Endothelial cell (in vitro differentiated cells): ENCODE measurements at places on chromosomes 16 and 17. TPM values are rescaled to one million over a fixed set of nuclear protein-coding genes. Genes with fewer than 3 reads are reported as not detected.

MT1M gene
- not detected for total RNA-seq

SLC13A2 gene
- total RNA-seq, result not detected

- H3K36me3 ChIP-seq, result no peaks in the 10 kb centered on the region
- H3K27ac ChIP-seq, result no peak overlapping the region
- peaks cover 6% of the 10 kb centered on the region for H3K27me3 ChIP-seq
- peaks cover 16% of the 10 kb centered on the region for H3K4me1 ChIP-seq
- H3K4me3 ChIP-seq, result no peak overlapping the region
Observed at GRCh38 chr16:84841787-84842300, 22.1 kb downstream of the CRISPLD2 start.

NPW gene
- total RNA-seq, result 0.82 TPM

TP53TG3C gene
- total RNA-seq, result not detected

DNA sequence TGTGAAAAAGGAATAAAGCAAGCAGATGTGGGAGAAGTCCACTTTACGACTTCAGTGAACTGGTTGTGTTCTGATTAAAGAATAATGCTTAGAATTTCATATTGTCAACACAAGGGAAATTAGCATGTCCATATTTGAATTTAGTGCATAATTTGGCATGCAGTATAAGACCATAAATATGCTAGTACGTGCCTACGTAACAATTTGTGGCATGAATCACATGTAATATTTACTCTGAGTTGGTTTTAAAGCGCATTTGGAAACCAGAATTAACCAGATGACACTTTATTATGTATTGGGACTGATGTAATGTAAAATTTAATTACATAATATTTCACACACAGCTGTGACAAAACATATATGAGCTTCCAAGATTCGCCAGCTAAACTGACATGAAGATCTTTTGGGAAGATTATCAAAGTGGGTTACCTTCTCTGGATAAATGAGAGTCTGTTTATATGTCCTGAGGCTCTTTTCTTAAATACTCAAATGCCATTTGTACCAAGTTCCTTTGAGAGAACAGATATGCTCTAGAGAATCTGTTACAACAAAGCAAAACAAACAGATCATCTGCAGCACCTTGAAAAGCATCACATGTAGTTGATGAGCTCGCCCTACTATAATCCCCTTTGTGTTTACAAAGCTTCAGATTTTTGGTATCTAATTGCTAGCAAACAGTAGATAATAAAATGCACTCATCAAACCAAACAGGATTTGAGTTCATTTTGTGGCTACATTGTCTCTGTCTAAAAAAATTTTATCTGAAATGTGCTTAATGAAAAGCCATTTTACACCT, 1468.6 kb downstream of the CDH11 start:
- no peaks in the 10 kb centered on the region for H3K4me1 ChIP-seq
- no peak for DNase-seq
- no peak overlapping the region for H3K4me3 ChIP-seq
- no peaks in the 10 kb centered on the region for H3K27me3 ChIP-seq
- H3K36me3 ChIP-seq, result no peaks in the 10 kb centered on the region
